Activated naive CD8-positive, alpha-beta T cell treated with anti-CD3 and anti-CD28 coated beads, Interleukin-2, amount 10 ng/mL, durations not matched to agents 7 days and 5 days (primary cell): ENCODE measurements at places on chromosomes 3 and 15. TPM values are rescaled to one million over a fixed set of nuclear protein-coding genes. Genes with fewer than 3 reads are reported as not detected.

- H3K27ac ChIP-seq = no peak overlapping the region
- H3K4me1 ChIP-seq = no peaks in the 10 kb centered on the region
- no peak for DNase-seq
- H3K27me3 ChIP-seq = peaks cover 4% of the 10 kb centered on the region
These were observed 417.1 kb upstream of the ARHGEF26 start for GRCh38 chr3:153704115-153704514.

DNA sequence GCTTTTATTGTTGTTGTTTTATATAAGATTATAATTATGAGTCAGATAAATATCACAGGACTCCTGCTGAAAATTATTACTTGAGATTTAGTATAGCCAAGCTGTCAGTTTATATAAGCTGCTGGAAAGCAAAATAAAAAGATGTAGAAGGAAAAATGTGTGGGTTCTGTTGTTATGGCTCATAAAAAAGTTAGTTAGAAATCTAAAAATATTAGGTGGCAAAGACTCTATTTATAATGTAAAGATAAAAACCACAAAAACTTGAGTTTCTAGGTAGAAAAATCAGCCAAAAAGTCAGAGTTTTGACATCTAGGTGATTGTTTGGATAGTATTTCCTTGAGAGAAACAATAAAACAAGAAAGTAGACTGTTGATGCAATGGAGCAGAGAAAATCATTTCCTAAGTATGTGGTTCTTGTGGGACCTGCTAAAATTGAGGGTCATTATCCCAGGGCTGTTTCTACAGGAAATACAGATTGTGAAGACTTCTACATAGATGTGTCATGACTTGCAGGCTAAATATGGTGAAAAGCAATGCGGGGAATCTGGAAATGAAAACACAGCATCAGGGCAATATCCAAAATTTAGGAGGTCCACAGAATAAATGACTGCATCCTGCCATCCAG is 1109.6 kb upstream of the CADM2 start:
- H3K36me3 ChIP-seq = no peaks in the 10 kb centered on the region
- H3K27ac ChIP-seq = no peak overlapping the region
- H3K4me1 ChIP-seq = no peaks in the 10 kb centered on the region
- no peak overlapping the region for H3K4me3 ChIP-seq

- no peak overlapping the region for H3K27ac ChIP-seq
- H3K36me3 ChIP-seq = no peaks in the 10 kb centered on the region
- no peak for DNase-seq
These were observed 260.4 kb downstream of the WNT5A start for GRCh38 chr3:55226696-55227095.

The TMEM207 gene
- total RNA-seq = not detected

The TMEM39A gene
- total RNA-seq = 29.8 TPM

The C3orf70 gene
- total RNA-seq = not detected

The MAP6D1 gene
- total RNA-seq = 1.6 TPM

The TMOD2 gene
- total RNA-seq = 16.0 TPM
